Bone marrow (tissue), 2 donors: ENCODE measurements at places on chromosomes 5 and 9.

- no peak for DNase-seq
Measured at GRCh38 chr5:136979131-136979530, 520.0 kb downstream of the SPOCK1 start.

GRCh38 chr5:177296581-177296980, 6.9 kb downstream of the RAB24 start:
- DNase-seq: no peak

GRCh38 chr5:96692441-96692840, 30.3 kb downstream of the CAST start:
- DNase-seq: no peak

DNA sequence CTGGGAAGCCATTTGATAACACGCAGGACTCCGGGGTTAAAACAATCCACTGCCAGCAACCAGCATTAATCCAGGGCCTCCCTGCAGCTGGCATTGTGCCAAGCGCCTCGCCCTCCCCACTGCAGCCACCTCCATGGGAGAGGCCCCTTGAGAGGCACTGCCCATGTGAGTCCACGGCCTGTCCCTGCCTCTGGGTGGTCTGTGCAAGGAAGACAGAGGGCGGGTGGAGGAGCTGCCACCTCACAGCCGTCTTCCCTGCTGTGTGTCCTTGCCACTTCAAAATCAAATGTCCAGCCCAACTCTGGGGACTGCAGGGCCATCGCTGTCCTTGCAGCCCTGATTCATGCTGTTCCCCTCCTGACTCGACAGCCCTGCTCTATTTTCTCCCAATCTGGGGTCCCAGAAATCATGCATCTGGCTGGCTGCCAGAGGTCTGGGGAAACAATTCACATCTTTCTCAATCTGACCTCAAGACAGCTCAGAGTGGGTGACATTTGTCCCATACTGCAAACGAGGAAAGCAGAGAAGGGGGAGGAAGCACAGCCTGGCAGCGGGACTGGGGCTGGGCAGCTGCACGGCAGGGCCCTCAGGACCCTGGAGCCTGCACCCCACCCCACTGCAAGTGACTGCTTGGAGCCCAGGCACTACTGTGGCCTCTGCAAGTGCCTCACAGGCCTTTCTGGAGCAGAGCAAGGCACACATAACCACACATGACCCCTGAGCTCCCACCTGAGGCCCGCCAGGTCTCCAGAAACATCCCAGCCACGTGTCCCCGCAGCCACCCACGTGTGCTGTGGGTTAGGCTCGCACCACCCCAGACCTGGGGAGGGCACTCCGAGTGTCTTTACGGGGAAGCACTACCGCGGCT, 15.7 kb downstream of the BRD3OS start:
- DNase-seq: no peak

DNA sequence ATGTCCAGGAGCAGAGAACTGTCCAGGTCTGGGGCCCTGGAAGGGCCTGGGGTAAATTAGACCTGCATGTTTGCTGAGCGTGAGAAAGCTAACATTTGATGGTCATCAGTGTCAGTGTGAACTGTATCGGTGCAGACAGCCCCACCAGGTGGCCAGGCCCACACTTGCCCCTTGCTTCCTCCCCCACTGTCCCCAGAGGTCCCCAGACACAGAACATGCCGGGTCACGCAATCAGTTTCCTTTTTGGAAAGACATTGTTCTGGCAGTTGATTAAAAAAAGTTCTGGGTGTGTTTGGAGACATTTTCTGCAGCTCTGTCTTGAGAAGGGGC, 1.5 kb downstream of the NKD2 start:
- no peak for DNase-seq

GRCh38 chr9:117763314-117763713, 59.1 kb downstream of the TLR4 start:
- no peak for DNase-seq

DNA sequence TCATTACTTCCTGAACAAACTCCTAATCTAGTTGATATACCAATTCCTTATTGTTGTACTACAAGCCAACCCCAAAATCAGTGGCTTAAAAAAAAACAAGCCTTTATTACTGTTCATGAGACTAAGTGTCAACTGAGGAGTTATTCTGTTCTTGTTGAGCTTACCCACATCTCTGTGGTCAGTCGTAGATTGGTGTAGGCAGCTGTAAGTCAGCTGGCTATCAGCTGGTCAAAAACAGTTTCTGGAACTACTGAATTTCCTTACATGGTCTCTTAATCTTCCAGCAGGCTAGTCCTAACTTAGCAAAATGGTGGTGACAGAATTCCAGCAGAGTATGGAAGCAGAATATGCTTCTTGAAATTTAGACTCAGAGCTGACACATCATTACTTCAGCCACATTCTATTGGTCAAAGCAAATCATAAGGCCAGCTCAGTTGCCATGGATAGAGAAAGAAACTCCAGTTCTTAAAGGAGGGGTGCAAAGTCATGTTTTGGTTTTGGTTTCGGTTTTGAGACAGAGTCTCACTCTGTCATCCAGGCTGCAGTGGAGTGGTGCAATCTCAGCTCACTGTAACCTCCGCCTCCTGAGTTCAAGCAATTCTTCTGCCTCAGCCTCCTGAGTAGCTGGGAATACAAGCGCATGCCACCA, 386.1 kb upstream of the MPDZ start:
- DNase-seq: no peak

- peak; percentile 86 for DNase-seq
Measured at GRCh38 chr5:124748687-124749594, 2.5 kb upstream of the ZNF608 start.

DNA sequence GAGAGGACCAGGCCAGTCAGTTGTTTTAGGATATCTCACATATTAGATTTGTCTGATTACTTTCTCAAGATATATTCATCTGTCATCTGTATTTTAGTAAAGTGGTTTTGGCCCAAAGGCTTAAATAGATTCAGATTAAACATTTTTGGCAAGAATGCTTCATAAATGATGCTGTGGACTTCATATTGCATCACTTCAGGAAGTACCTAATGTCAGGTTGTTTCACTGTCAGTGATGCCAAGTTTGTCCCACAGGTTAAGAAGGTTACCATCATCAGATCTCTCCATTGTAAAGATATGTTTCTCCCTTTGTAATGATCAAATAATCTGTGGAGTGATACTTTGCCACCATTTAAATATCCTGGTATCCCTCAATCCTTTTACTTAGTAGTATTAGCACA, 37.3 kb downstream of the ERCC6L2 start:
- no peak for DNase-seq

DNA sequence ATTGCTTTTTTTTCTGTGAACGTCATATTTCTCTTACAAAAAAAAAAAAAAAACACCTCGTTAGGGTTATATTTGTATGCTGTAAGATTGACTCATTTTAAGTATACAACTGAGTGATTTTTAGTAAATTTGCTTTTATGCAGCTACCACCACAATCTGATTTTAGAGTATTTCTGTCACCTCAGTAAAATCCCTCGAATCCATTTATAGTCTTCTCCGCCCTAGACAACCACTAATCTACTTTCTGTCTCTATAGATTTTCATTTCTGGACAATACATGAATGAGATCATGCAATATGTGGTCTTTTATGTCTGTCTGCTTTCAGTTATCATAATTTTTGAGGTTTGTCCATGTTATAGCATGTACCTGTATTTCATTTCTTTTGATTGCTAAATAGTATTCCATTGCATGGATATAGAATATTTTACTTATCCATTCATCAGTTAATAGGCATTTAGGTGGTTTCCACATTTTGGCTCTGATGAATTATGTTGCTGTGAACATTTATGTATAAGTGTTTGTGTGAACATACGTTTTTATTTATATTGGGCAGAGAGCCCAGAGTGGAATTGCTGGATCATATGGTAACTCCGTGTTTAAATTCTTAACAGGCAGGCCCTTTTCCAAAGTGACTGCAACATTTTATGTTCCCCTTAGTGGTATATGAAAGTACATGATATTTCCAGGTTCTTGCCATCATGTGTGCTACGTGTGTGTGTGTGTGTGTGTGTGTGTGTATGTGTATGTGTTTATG, 171.4 kb downstream of the SGCD start:
- no peak for DNase-seq

DNA sequence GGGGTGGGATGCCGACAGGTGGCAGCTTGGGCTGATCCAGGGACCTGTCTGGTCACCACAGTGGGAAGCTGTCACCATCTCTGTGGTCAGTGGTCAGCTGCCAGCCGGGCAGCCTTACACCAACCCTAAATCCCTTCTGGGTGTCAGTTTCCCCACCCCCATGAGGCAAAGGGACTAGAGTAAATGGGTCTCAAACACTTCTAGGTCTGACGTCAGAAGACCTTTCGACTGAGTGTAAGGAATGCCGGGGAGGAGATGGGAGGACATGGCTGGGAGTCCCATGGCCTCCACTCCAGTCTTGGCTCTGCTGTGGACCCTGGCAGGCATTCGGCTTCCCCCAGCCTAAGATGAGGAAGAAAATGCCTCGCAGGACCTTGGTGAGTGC, 40.3 kb upstream of the SLC25A51 start:
- DNase-seq: no peak

- no peak for DNase-seq
Measured at GRCh38 chr5:33662722-33663427, 222.1 kb downstream of the TARS1 start.

DNA sequence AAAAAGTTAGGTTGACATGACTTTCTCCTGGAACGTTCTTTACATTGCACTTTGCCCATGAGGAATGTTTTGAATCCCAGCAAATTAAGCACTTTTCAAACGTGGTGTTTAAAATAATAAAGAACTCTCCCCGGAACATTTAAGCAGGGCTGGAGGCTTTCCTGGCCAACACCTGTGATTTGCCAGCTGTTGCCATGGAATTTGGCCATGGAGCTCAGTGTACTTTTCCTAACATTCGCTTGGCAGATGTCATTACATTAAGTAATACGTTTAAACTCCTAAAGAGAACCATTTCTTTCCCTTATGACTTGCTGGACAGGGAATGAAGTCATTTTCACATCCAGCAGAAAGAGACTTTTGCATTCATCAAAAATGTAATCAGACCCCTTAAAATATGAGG, 146.1 kb downstream of the GAS1 start:
- DNase-seq: no peak

DNA sequence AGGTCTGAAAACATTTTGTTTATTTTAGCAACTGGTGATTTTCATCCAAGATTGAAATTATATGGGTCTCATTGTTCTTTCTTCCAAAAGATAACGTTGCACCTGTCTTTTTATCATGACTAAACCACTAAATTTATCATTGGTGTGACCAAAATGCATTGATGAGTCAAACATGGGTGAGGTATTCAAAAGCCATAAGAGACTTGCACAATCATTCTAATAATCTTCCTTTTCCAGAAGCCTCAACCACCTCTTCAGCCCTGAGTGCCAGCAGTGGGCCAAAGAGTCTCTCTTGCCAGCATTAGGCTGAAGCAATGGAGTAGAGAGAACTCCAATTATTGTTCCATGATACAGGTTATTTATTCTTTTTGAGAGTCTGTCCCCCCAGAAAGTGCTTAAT, 198.9 kb downstream of the LURAP1L start:
- no peak for DNase-seq

- no peak for DNase-seq
Measured at GRCh38 chr9:93012963-93013855, 45.3 kb upstream of the SUSD3 start.
